Inflammatory macrophage (primary cell): ENCODE measurements at places on chromosomes 11 and 22.

DNA sequence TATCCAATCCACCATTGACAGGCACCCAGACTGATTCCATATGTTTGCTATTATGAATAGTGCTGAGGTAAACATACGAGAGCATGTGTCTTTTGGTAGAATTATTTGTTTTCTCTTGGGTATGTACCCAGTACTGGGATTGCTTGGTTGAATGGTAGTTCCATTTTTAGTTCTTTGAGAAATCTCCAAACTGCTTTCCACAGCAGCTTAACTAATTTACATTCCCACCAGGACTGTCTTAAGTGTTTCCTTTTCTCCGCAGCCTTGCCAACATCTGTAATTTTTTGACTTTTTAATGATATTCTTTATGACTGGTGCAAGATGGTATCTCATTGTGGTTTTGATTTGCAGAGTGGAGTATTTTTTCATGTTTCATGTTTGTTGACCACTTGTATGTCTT lies 8.3 kb downstream of the FDX1 start:
- DNase-seq = no peak

DNA sequence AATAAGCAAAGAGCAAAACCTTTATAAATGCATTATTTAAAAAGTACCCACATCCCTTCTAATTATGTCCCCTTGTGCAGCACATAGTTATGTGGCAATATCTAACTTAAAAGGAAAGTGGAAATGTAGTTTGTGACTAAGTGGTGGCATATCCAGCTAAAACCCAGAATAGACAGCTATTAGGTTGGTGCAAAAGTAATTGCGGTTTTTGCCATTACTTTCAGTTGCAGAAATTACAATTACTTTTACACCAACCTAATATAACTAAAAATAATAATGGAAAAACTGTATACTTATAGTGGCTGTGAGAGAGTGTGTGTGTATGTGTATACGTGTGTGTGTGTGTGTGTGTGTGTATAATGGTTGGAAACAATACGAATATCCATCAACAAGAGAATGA lies 1108.1 kb upstream of the CNTN5 start:
- DNase-seq = no peak

- DNase-seq = no peak
These were observed 7.8 kb downstream of the P2RY2 start for GRCh38 chr11:73225851-73226250.

GRCh38 chr11:19071255-19071654 lies 10.7 kb upstream of the MRGPRX2 start:
- peak; percentile 76 for DNase-seq

GRCh38 chr11:104968355-104968855 lies at the start of gene CASP4:
CASP4 (minus strand) TSS chr11:104968574; CDS start chr11:104968525, 49 bp downstream.
- DNase-seq = peak; percentile 82

DNA sequence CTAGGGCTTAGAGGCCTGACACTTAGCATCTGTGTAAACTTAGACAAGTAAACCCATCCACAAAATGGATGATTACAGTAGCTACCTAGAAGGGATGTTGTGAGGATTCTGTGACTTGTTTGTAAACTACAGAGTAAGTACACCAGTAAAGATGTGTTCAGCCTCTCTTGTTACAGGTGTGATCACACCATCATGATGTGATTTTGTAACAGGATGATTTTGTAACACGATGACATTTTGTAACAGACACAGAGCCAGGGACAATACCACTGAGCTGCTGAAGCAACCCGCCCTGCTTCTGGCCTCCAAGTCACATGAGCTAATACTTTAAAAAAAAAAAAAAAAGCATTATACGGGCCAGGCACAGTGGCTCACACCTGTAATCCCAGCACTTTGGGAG lies 17.0 kb downstream of the FADD start:
- no peak for DNase-seq

GRCh38 chr11:3144296-3145205 lies 20.6 kb downstream of the OSBPL5 start:
- DNase-seq = no peak

DNA sequence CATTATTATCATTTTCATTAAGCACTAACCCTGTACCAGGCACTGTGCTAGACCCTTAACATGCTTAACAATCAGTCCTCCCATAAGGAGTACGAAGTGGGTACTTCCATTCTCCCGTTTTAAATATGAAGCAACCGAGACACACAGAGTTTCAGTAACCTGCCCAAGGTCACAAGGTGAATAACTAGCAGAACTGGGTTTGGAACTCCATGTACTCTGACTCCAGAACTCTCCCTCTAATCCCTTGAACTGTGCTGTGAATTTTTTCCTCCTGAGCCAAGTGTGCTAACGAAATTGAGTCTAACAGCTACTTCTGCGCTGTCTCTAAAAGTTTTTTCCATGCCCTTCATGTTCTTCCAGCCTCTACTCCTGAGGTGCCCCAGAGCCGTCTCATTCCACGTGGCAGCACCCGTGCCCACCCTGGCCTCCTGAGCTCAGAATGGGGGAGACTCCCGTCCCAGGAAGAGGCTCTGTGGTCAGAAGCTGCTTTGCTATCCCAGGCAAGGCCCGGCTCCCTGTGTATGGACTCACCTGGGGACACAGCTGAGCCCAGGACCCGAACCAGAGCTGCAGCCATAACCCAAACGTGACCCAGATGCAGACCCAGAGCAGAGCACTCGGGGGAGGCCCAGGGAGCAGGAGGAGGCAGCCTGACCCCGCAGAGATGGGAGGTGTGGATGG lies 8.6 kb upstream of the TRIM29 start:
- no peak for DNase-seq

DNA sequence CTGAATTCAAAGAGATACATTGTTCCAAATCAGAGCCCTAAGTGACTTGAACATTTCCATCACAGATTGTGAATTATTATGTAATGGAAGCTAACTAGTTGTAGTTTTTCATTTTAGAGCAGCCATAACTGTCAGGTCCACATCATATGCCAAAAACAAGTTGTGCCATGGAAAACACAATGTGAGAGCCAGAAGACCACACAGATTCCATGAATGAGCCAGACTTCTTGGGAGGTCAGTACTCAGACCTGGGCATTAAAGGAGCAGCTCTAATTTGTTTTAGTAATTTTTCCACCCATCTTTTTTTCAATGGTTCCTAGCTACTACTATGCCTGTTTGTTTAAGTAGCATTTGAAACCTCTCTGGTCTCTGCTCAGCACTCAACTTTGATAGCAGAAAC lies 279.4 kb downstream of the FAT3 start:
- DNase-seq = no peak
